Right renal cortex interstitium (tissue), 3 donors: ENCODE measurements at places on chromosomes 7 and 10.

DNA sequence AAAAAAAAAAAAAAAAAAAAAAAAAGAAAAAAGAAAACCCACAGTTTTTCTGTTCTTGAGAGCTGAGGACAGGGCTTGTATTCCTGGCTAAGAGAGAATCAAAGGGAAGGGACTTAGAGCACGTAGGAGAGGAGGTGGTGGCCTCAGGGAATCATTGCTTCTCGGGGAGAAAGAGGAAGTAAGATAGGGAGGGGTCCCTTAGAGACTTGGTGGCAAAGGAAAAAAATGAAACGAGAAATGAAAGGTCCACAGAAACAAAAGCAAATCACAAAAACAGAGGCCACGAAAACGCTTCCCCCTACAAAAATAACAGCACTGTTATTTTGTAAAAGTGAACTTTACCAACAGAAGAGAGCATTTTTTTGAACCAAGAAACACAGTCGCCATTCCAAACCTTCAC is 323.1 kb upstream of the GALNT17 start:
- no peak for DNase-seq

DNA sequence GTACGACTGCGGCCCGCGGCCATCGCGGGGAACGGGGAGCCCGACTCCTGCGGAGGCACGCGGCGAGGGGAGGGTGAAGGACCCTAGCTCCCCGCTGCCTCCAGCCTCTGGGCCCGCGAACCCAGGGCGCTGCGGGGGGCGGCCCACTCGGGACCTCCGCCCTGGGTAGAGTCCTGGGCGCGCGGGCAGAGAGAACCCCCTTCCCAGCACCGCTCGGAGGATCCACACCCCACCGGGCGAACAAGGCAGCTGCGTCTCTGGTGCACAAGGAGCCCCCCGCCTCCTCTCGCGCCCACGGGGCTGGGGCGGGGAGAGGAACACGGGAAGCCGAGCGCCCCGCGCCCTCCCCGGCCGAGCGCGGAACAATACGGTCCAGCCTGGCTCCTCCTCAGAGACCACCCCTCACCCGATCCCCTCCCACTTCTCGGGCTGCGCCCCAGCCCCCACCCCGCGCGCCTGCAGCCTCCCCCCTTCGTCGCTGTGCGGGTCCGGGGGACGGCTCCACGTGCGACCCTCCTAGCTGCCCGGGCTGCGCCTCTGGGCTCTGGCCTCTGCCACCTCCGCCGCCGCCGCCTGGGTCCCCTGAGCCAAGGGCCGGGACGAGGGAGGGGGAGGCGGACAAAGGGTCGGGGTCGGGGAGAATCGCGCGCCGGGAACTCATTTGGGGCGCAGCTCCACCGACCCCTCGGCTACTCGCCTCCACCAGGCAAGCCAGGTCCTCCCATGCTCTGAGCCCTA is at the start of gene WDR86:
Gene WDR86, minus strand, starts transcription at position 372 of the 738 bp plus-strand sequence. CDS start 449 bp downstream, outside the sequence.
- DNase-seq: no peak

GRCh38 chr7:16261100-16261499 is 160.2 kb downstream of the CRPPA start:
- DNase-seq: no peak

- no peak for DNase-seq
Measured at GRCh38 chr10:116226053-116226452, 47.0 kb downstream of the GFRA1 start.
